ENCODE measurements at places on chromosomes 11 and 22. TPM values are rescaled to one million over a fixed set of nuclear protein-coding genes. Genes with fewer than 3 reads are reported as not detected.

GRCh38 chr11:20584093-20584774, 15.2 kb upstream of the SLC6A5 start:
- H3K27me3 ChIP-seq, result peaks cover 5% of the 10 kb centered on the region
- no peak for DNase-seq
- no peaks in the 10 kb centered on the region for H3K36me3 ChIP-seq
- no peak overlapping the region for H3K4me3 ChIP-seq
- H3K4me1 ChIP-seq, result no peaks in the 10 kb centered on the region

DNA sequence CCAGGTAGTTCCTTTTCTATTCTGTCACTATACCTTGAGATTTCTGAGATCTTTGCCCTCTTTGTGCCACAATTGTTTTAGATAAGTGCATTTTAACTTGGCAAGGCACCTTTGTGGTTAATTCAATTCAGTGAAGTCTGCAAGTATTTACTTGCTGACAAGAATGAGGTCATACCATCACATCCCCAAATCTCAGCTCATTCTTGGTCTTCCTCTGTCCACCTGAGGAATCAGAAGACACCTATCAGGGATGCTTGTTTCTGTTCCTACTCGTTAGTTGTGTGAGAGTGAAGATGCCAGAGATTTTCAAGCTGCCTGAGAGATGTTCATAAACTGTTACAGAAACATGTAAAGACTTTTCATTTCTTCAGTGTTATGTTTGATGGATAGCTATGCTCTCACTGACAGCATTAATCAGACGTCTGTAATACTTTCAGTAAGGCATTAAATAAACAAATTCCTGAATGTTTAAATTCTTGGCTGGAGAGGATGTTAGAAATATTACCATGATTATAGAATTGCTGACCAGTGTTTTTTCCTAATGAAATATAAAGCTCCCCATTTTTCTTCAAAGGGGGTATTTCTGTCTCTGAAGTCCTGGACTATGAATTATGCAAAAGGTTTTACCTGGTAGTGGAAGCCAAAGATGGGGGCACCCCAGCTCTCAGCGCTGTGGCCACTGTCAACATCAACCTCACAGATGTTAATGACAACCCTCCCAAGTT, 135.0 kb upstream of the MTNR1B start:
- no peak for DNase-seq
- no peak overlapping the region for H3K4me3 ChIP-seq
- H3K4me1 ChIP-seq, result no peaks in the 10 kb centered on the region
- H3K27ac ChIP-seq, result no peak overlapping the region
- no peaks in the 10 kb centered on the region for H3K36me3 ChIP-seq

Gene CNGA4
- 0.30 TPM for total RNA-seq

DNA sequence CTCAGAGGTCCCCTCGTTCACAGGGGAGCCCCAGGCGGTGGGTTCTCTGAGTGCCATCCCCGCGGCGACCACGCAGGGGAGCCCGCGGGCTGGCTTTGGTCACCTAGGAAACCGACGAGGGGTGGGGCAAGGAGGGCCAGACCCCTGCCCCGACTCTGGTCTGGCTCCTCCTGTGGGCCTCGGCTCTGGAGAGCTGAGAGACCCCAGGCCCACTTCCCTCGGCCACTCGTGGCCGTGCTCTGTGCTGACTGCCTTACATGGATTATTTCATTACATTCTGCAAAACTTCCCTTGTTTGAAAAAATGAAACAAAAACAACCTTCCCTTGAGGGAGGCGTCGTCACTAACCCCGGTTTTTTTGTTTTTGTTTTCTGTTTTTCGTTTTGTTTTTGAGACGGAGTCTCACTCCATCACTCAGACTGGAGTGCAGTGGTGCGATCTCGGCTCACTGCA, 15.1 kb upstream of the CYTH4 start:
- H3K4me3 ChIP-seq, result peak overlapping the region; percentile 82
- DNase-seq, result peak; percentile 76
- H3K4me1 ChIP-seq, result peaks cover 20% of the 10 kb centered on the region
- peaks cover 3% of the 10 kb centered on the region for H3K36me3 ChIP-seq
- peak overlapping the region; percentile 85 for H3K27ac ChIP-seq

GRCh38 chr11:102407901-102408300, 44.7 kb downstream of the TMEM123 start:
- H3K36me3 ChIP-seq, result peaks cover 58% of the 10 kb centered on the region
- DNase-seq, result no peak
- H3K4me1 ChIP-seq, result peaks cover 82% of the 10 kb centered on the region

Gene LUZP2
- not detected for total RNA-seq

Gene TRIM49
- not detected for total RNA-seq
